ENCODE measurements at places on chromosomes 7 and 10.

DNA sequence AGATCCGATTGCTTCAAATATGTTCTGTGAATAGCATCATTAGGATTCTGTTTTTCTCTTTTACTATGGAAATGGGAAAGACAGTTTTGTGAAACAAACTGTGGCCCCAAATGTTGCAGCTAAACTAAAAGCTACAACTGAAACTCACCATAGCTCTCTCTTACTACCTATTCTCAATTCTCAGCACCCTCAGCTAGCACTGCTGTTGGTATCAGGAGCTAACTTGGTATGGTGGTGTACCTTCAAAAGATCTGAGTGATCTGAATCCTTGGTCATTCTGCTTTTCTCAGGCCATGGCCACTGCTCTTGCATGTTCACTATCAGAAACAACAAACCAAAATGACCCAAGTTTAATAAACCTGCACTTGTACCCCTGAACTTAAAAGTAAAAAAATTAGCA lies 1208.0 kb downstream of the SORCS1 start:
- DNase-seq, result no peak

DNA sequence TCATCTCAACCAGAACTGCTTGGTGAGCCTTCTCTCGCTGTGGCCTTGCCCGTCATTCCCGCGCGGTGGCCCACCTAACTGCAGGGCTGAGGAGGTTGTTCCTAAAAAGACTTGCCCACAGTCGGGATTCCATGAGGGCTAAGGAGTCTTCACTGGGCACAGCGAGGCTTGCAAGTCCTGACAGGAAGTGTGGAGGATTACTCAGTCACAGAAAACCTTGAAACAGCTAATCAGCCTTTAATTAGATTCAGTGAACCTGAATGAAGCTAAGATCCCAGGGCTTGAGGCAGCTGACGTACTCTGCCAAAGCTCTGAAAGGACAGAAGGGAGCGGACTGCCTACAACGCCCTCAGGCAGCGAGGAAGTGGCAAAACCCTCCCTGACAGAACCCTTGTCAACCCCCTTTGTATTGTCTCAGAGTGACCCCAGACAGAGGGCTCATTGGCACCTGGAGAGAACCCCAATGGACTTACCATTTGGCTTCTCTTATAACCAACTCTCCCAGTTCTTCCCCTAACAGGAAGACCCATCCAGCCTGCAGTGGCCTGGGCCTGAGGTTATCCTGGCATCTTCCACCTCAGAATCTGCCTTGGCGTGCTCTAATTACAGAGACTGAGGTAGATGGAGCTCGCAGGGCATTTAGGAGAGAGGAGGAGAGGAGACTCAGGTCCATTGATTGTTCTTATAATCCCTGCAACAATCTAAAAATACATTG lies 2.5 kb upstream of the LAMB4 start:
- peak; percentile 81 for DNase-seq

DNA sequence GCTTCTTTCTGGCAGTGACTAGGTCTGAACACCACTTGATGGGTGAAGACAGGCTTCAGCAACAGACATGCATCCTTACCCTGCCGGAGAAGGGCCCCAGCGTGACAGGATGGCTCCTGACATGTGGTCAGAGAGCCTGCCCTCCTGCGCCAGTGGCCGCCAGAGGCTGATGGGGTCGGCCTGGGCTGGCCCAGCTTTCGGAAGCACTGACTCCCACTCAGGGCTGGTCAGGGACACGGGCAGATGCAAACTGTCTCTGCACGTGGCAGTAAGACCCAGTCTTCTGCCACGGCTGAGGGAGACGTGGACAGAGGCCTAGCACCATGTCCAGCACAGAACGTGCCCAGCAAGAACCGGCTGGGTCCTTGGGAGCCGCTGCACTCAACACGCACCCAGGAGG lies 10.2 kb downstream of the TUBGCP2 start:
- DNase-seq, result no peak

GRCh38 chr10:15341502-15342128 lies 29.5 kb downstream of the FAM171A1 start:
- no peak for DNase-seq

DNA sequence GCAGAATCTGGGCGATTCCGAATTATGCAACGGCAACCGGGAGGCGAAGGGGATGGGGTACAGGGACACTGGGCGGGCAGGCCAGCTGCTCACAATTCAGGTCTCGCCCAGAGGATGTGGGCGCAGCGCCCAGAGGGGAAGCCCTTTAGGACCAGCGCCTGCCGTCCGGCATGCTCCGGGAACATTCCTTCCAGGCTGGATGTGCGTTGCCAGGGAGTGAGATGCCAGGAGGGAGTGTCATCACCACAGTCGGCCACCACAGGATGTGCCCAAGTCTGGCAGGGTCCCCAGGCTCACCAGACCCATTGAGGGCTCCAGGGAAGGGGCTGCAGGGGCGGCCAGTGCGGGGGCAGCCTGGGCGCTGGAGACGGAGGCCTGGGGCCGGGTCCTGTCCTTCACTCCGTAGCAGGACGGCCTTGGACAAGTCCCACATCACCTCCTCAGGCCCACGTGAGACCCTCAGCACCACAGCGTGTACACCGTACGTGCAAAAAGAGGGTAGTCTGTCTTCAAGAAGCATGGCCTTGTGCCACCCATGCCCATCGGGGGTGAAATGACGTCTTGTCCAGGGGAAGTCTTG lies 63.9 kb downstream of the FOXL3 start:
- peak; percentile 67 for DNase-seq

- no peak for DNase-seq
Measured at GRCh38 chr7:41858201-41858600, 155.3 kb upstream of the INHBA start.

GRCh38 chr10:79065091-79065551 lies 3.6 kb upstream of the ZMIZ1 start:
- no peak for DNase-seq

DNA sequence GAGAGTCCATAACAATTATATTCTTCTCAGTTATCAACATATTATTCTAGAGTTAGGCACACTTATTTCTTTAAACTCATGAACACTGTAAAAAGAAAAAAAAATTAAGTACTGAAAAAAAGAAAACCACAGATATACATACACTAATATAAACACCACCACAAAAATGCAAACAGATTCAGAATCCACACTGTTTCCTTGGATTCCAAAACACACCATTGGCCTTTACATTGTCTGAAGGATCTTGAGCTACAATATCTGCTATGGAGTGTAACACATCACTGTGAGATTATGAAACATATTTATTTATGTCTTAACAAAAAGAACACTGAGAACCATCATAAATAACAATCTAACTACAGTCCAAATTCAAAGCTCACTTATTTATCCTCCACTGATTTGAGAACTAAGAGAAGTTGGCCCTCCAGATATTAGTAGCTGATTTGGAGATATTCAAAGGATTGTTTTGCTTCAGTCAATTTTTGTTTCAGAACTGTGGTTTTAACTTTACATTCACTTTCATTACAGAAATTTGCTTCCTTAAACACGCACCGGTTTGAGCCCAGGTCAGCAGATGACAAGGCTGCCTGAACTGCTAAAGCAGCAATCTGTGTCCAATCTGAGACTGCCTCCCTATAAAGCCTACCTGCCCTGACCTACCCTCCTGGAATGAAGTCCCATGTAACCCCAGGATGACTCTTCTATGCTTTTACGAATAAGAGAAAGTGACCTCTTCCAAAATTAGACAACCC lies 47.0 kb upstream of the CDK1 start:
- DNase-seq, result no peak
